ENCODE measurements at places on chromosomes 3 and 15.
A peak's percentile ranks its signal among the peaks of the same experiment; 100 is the strongest.

- no peak for DNase-seq
These were observed 13.3 kb upstream of the PTX3 start for GRCh38 chr3:157423337-157423736.

- DNase-seq, result no peak
These were observed 201.6 kb upstream of the RGMA start for GRCh38 chr15:93290618-93290946.

DNA sequence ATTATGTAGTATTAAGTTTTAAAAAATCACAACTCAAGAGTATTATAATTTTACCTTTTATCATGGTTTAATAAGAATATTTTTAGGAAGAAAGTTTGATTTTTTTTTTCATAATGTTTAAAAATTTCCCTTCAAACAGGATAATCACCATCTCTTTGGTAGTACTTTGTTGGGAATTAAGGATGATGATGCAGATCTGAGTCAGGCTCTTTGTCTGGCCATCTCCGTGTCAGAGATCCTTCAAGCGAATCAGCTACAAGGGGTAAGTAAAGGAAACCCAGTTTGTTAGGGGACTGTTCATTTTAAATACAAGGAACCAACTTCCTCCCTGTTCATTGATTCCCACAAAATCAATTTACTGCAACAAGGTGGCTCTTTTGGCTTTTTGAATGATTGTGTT lies 36.8 kb upstream of the NIT2 start:
- peak; percentile 52 for DNase-seq

DNA sequence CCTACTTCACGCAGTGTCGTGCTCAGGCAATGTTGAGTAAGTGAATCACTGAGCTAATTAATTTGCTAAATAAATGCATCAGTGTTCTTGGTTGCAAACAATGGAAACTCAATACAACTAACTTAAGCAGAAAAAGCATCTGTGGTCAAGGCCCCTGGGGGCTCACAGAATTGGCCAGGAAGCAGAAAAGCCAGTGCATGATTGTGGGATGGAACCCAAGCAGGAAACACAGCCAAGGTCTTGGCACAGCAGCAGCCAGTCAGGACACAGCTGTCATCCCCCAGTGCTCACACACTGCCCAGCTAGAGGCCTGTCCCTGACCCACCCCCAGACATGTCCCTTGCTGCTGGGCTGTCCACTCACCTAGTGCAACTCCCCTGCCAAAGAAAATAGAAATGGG lies 85.9 kb downstream of the AQP9 start:
- no peak for DNase-seq

DNA sequence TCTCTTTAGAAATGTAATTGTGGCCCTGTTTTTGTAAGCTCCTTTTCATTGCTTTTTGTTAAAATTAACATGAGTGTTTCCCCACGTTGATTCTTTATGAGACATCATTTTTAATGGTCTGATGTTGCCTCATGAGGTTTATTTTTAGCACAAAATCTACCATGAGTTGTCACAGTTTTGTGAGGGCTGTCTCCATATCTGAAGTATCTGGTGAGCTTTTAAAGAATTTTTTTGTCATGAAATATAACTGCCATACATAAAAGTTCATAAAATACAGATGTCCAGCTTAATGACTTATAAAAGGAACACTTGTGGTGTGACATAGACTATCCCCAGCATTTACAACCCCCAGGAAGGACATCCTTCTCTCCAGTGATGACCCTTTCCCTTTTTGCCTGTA lies 34.3 kb upstream of the CEMIP start:
- peak; percentile 45 for DNase-seq

- DNase-seq, result peak; percentile 93
These were observed 4.1 kb downstream of the MBNL1 start for GRCh38 chr3:152272771-152273242.

- DNase-seq, result no peak
These were observed 304.3 kb downstream of the TLE3 start for GRCh38 chr15:69793431-69793780.

GRCh38 chr3:155978324-155978723 lies 107.9 kb downstream of the GMPS start:
- no peak for DNase-seq

DNA sequence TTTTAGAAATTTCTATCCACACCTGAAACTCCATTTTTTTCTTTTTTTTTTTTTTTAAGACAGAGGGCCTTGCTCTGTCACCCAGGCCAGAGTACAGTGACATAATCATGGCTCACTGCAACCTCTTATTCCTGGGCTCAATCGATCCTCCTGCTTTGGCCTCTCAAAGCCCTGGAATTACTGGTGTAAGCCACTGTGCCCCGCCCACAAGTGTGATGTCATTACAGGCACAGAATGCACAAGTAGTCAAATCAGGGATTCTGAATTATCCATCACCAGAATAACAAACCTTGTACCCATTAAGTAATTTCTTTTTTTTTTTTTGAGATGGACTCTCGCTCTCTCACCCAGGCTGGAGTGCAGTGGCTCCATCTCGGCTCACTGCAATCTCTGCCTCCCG lies 1.9 kb downstream of the UQCRC1 start:
- peak; percentile 16 for DNase-seq

DNA sequence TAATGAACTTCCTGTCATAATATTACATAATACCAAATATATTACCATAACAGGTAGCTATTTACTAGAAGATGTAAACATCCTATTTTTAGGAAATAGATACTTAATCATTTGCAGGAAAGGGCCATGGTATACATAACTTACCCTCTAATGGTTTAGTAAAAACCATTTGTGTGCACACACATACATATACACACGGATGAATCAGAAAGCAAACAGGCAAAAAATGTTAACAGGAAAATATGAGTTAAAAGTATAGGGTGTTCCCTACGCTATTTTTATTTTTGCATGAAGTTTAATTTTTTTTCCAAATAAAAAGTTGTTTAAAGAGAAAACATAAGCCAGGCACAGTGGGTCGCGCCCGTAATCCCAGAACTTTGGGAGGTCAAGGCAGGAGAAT lies 34.6 kb downstream of the FAM174B start:
- DNase-seq, result no peak

DNA sequence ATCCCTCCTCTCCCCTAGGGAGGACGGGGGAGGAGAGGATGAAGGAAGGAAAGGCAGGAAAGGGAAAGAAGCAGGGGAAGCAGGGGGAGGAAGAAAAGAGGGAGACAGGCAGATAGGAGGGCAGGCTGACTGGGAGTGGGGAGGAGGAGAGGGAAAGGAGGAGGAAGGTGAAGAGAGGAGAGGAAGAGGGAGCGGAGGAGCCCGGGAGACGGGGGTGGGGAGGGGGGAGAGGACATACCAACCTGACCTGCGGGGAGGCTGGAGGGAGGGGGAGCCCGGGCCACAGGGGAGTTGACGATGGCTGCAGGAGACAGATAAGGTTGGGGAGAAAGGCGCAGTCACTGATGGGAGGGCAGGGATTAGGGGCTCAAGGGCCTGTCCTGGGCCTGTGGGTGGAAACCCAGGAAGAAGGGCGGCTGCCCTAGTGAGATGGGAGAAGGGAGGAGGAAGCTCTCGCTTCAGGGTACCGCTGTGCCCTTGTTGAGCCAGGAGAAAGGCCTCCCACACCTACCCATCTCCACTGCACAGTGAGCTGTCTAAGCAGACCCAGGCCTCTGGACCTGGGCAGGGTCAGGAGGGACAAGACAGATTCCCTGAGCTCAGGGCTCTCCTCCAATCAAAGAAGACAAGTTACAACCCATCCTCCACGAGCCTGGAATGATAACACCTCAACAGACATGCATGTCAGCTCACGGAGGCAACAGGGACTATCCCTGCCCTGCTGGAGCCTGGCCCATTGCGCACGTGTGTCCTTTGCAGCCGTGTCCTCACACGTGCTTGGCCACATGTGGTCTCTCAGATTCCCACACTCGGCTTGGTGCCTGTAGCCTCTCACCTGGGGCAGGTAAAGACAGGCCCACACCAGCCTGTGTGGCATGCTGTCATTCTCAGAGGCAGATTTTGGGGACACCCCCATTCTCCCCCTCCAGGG lies 27.9 kb downstream of the C3orf18 start:
- no peak for DNase-seq

DNA sequence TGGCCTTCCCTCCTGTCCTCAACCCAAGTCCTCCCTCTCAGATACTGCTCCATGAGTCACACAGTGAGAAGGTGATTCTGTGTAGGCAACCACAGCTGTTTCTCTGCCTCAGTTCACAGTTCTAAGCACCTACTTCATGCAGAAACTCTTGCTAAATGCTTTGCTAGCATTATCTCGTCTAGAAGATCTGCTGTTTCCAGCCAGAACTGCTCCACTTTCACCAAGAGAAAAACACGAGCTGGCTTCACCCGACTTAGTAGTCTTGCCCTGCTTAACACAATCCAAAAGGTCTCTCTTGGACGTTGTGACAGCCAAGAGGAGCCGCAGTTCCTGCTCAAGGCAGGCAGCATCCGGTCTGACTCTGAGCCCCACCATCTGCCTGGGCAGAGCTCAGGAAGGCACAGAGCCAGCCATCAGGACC lies 272.1 kb downstream of the UACA start:
- peak; percentile 63 for DNase-seq

DNA sequence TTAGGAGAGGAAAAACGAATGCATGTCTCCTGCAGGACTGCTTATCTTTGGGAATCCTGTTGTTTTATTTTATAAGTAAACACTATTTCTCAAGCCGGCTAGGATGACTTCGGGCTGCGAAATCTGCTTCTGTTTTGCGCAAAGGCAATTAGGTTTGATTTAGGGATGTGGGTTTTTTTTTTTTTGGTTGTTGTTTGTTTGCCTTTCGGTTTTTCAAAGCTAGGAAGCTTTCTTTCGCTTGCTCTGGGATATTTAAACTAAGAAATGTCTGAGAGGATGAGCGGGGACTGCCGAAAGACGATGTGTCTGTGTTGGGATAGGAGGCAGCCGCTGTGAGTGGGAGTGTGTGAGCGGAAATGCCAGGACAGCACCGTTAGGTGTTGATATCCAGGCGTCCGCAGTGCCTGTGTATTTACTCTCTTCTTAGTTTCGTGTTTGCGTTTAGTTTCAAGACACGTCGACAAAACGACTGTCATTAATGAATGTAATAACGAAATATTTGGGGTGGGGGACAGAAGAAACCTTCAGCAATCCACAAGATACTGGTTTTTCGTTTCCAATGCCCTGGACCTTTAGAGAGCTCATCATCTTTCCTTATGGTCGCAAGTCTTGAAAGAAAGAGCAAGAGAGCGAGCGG lies 604 bp downstream of the ISL2 start:
- no peak for DNase-seq

DNA sequence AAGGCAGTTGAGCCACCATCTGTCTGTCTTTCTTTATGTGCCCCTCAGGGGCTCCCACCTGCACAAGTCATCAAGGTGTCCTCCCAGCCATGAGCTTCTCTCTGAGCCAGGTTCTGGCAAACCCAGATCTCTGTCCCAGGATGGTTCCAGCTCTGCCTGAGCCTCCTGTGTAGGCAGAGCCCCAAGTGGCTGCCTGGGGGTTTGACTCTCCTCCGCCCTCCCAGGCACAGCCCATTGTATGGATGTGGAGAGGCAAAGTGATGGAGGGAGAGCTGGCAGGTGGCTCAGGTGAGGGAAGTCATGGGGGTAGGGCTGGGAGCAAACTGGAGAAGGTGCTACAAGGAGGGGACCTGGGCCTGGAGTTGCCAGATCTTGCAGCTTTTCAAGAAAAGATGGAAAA lies 56.9 kb downstream of the GRIP2 start:
- DNase-seq, result no peak

GRCh38 chr15:91866371-91866905 lies 12.9 kb downstream of the SLCO3A1 start:
- DNase-seq, result no peak

Data from iris pigment epithelial cell (primary cell).